AG04449 (cell line): ENCODE measurements at places on chromosomes 6 and 20.

DNA sequence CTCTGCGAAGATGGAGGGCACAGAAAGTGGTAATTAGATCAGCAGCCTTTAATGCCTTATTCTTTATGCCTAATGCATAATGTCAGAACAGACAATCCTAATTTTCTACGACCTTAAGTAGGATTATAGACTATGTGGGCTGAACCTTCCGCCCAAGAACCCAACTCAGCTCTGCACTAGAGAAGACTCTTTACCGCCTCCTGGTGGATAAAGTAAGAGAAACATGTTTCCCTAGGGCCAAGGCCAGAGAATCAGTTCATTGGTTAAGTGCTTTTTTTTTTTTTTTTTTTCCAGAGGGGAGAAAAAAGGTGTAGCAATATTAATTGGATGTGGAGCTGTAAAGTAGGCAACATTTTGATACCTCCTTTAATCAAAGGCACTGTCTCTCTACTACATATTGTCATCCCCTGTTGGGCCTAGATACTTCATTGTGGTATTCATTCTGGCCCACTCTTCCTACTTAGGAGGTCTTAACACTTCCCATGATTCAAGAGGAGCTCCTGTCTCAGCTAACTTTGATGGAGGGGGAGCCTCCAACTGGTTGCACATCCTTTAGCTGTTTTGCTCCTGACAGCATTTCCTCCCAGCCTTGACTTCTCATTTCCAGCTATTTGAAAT, 124.9 kb upstream of the NRN1 start:
- no peak for DNase-seq

GRCh38 chr20:34998331-34998950, 42.8 kb downstream of the MYH7B start:
- DNase-seq, result no peak

DNA sequence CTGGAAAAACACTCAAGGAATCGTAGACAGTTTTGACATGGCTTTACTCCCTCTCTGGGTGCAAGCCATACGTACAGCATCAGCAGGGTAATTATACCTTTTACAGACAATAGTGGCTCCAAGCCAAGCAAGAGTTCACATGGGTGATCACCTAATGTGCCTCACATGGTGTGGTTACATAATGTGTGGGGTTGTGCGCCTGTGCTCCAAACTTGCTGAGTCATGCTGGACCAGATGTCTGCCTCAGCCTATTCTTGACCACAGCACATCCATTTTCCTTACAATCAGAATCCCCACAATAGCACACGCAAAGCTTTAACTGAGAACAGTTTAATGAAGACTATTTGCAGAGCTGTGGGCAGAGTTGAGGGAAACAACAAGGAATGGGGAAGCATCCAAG, 74.5 kb downstream of the ALDH8A1 start:
- no peak for DNase-seq

DNA sequence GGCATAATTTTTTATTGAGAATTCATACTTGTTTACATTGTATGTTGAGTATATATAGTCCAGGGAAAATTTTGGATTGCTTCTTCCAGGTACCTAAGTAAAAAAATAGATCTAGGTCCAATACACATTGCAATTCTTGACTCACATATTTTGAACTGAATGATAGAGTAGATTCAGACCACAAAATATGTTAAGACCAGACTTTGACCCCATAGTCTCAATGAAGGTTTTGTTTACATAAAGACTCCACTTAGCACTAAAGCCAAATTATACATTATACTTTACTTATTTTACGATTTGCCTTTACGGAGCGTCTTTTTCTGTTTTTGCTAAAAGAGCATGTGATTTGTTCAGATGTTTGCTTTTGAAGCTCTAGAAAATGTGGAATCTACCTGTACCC, 144.1 kb upstream of the PTCHD4 start:
- DNase-seq, result no peak

DNA sequence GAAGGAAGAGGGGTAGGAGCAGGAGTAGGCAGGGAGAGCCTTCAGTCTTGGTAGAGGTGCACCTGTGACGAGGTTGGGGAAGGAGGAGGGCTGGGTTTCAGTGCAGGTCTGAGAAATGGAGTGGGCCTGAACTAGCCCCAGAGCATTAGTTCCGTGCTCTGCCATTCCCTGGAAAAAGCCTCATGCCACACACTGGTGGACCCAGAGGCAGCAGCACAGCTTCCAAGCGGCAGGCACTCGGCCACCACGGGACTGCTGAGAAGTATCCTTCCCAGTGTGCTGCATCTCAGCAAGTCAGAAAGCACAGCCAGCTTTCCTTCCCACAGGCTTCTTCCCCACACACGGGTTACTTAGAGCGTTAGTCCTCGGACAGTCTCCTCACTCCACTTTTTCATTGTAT, 77.3 kb upstream of the KIF25 start:
- DNase-seq, result no peak

DNA sequence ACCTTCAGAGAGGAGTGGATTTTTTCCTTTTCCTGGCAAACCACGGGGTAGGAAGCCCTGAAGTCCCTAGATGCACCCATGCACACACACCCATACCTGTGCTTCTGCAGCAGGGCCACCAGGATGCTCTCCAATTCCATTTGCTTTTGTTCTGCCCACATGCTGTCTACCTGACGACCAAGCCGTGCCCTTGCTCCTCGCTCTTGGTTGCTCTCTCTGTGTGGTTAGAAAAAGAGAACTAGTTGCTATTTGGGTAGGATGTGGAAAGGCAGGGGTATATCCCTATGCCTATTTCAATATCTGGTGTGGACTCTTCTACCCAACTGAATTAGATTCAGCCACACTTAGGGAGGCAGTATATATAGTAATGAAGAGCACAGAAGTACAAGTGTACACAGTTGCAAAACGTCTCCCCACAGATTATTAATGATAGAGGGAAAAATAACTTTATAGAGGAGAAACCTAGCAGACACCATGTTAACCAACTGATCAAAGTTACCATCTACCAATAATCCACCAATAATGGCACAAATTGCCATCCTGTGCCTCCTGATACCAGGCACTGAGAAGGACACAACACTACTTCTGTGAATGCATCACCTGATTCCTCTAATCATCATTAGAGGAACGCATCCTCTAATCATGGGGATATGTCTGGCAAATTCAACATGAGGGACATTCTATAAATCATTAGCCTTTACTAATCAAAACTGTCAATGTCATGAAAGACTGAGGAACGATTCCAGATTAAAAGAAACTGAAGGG, 7.3 kb downstream of the GHRH start:
- DNase-seq, result no peak

DNA sequence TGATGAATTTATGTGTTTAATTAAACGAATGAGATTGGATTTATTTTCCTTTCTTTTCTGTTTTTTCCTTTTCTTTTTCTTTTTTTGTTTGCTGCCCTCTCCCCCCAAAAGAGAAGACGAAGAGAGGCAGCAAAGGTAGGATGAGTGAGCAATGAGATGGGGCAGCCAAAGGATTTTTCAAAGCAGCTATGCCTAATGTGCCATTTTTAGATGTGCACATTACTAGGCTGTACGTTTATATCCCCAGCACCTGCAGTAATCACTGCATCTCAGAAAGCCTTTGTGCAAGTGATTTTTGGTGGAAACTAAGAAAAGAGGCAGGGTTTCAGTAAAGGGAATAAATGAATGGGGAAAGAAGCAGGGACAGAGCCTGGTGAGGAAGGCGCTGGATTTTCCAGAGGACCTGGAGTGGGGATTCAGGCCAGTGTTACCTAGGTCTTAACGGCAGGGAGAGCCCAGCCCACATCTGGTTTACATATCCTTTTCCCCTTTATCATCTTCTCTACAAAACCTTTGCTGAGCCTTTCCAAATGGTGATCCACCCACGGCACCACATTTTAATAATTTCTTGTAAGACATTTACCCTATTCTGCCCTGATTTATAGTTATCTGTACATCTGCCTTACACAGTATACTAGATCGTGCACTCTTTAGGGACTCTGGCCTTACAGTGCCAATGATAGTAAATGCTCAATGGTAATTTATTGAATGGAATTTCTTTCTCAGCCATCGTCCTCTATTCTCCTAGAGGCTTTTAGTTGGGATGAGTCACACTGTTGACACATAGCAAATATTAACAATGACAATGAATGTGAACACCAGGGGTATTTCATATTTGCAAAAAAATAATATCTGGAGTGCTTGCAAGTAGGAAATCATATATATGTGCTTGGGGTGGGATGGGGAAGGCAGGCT, 38.3 kb upstream of the ATXN1 start:
- DNase-seq, result no peak
